Endothelial cell of umbilical vein (primary cell): ENCODE measurements at places on chromosomes 13 and 19. TPM values are rescaled to one million over a fixed set of nuclear protein-coding genes. Genes with fewer than 3 reads are reported as not detected.

DNA sequence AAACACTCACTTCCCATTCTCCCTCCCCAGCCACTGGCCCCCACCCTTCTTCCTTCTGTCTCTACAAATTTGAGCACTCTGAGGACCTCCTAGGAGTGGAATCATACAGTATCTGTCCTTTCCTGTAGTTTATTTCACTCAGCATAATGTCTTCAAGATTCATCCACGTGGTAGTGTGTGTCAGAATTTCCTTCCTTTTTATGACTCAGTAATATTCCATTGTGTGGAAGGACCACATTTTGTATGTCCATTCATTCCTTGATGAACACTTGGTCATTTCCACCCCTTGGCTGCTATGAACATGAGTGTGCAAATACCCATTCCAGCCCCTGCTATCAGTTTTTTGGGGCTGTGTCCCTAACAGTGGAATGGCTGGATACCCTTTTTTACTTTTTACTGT lies 9.8 kb downstream of the KLF2 start:
- H3K27me3 ChIP-seq: no peaks in the 10 kb centered on the region
- DNase-seq: peak; percentile 53
- peak overlapping the region; percentile 43 for H3K27ac ChIP-seq

- H3K4me3 ChIP-seq: no peak overlapping the region
- H3K36me3 ChIP-seq: no peaks in the 10 kb centered on the region
- H3K27me3 ChIP-seq: no peaks in the 10 kb centered on the region
- H3K4me1 ChIP-seq: peaks cover 12% of the 10 kb centered on the region
These were observed 66.3 kb downstream of the SPRY2 start for GRCh38 chr13:80274643-80275042.

GRCh38 chr19:5997371-5997770 lies 19.4 kb upstream of the RANBP3 start:
- H3K4me3 ChIP-seq: no peak overlapping the region
- H3K36me3 ChIP-seq: peaks cover under 1% of the 10 kb centered on the region
- no peak for DNase-seq

GRCh38 chr19:4707956-4708650 lies 15.5 kb downstream of the DPP9 start:
- no peak overlapping the region for H3K4me3 ChIP-seq
- DNase-seq: no peak
- no peaks in the 10 kb centered on the region for H3K27me3 ChIP-seq
- peaks cover 6% of the 10 kb centered on the region for H3K4me1 ChIP-seq

DNA sequence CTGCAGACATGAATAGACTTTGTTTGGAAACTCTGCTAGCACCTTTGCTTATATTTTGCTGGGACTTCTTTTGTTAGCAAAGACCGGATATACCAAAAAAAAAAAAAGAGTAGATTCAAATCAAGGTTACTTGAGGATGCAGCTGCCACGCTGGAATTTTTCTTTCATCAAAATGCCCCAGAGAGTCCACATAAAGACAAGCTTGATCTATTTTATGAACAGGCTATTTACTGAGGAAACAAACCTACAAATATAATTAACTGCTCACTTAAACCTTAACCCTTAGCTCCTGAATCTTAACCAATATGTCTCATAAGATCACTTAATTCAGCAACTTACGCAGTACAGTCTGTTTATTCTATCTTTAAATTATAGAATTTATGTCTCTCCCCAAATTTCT lies 27.1 kb upstream of the DOCK9 start:
- H3K27me3 ChIP-seq: no peaks in the 10 kb centered on the region
- H3K27ac ChIP-seq: peak overlapping the region; percentile 30
- peak; percentile 75 for DNase-seq
- no peak overlapping the region for H3K4me3 ChIP-seq

GRCh38 chr13:50916701-50917184 lies 7.2 kb downstream of the RNASEH2B start:
- DNase-seq: peak; percentile 13
- no peak overlapping the region for H3K4me3 ChIP-seq
- no peaks in the 10 kb centered on the region for H3K27me3 ChIP-seq
- H3K27ac ChIP-seq: no peak overlapping the region
- peaks cover 12% of the 10 kb centered on the region for H3K4me1 ChIP-seq
- no peaks in the 10 kb centered on the region for H3K36me3 ChIP-seq

GRCh38 chr13:52712385-52712784 lies 27.2 kb downstream of the CNMD start:
- H3K4me1 ChIP-seq: no peaks in the 10 kb centered on the region
- no peak overlapping the region for H3K27ac ChIP-seq
- no peak for DNase-seq
- H3K4me3 ChIP-seq: no peak overlapping the region
- H3K36me3 ChIP-seq: no peaks in the 10 kb centered on the region
- peaks cover 3% of the 10 kb centered on the region for H3K27me3 ChIP-seq

DNA sequence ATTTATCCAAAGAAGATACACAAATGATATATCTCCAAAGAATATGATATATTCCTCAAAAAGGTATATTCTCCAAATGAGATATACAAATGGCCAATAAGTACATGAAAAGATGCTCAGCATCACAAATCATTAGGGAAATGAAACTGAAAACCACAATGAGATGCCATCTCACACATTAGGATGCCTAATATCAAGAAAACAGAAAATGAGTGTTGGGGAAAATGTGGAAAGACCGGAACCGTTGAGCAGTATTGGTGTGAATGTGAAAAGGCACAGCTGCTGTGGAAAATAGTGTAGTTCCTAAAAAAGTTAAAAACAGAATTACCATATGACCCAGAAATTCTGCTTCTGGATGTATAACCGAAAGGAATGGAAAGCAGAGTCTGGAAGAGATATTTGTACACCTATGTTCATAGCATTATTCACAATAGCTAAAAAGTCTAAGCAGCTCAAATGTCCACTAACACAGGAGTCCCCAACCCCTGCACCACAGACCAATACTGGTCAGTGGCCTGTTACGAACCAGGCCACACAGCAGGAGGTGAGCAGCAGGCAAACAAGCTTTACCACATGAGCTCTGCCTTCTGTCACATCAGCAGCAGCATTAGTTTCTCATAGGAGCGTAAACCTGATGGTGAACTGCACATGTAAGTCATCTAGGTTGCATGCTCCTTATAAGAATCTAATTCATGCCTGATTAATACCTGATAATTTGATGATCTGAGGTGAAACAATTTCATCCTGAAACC lies 291.9 kb downstream of the PCDH20 start:
- no peaks in the 10 kb centered on the region for H3K4me1 ChIP-seq
- no peak overlapping the region for H3K4me3 ChIP-seq
- no peaks in the 10 kb centered on the region for H3K27me3 ChIP-seq
- H3K36me3 ChIP-seq: no peaks in the 10 kb centered on the region

DNA sequence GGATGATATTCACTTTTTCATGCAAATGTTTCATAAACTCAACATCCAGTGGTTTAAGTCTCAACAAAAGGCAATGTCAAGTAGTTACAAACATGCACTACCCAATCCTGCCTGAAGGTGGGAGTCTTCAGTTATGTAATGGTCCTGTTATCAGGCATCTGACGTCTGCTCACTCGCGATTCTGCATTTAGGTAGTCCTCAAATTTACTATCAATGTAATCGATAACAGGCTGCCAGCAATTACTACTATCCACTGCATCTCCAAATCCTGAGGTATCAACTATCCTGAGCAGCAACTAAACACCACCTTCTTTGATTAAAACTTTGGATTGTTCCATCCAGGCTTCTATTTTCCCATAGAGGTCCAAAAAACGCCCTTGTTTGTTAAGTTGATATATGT lies 51.2 kb downstream of the NLRP12 start:
- H3K4me1 ChIP-seq: no peaks in the 10 kb centered on the region
- no peak overlapping the region for H3K4me3 ChIP-seq
- H3K27ac ChIP-seq: no peak overlapping the region
- peak; percentile 66 for DNase-seq

GRCh38 chr19:29517412-29517811 lies 8.4 kb upstream of the VSTM2B start:
- H3K4me1 ChIP-seq: no peaks in the 10 kb centered on the region
- no peak overlapping the region for H3K4me3 ChIP-seq
- no peaks in the 10 kb centered on the region for H3K36me3 ChIP-seq
- H3K27ac ChIP-seq: no peak overlapping the region
- H3K27me3 ChIP-seq: no peaks in the 10 kb centered on the region

- H3K27me3 ChIP-seq: no peaks in the 10 kb centered on the region
- H3K27ac ChIP-seq: peak overlapping the region; percentile 32
- H3K36me3 ChIP-seq: no peaks in the 10 kb centered on the region
- H3K4me3 ChIP-seq: no peak overlapping the region
- peaks cover 8% of the 10 kb centered on the region for H3K4me1 ChIP-seq
These were observed 222.1 kb downstream of the DNAJC15 start for GRCh38 chr13:43245374-43245964.

DNA sequence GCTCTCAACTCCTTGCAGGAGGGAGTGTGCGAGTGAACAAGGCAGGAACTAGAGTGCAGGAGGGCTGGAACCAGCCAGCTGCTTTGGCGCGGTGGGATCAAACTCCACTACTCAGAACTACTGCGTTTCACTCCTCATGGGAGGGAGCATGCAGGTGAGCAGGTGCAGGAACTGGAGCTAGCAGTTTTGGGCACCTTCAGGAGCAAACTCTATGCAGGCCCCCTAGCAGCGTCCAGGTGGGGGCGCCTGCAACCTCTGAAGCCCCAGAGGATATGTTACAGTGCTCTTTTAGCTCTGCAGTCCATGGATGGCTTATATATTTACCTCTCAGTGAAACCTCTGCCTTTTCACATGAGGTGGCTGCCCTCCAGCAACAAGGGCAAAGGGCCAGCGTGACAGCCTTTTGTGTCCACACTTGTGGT lies 1303.4 kb downstream of the PCDH9 start:
- no peaks in the 10 kb centered on the region for H3K36me3 ChIP-seq
- H3K4me1 ChIP-seq: peaks cover 3% of the 10 kb centered on the region
- no peaks in the 10 kb centered on the region for H3K27me3 ChIP-seq
- H3K27ac ChIP-seq: no peak overlapping the region

DNA sequence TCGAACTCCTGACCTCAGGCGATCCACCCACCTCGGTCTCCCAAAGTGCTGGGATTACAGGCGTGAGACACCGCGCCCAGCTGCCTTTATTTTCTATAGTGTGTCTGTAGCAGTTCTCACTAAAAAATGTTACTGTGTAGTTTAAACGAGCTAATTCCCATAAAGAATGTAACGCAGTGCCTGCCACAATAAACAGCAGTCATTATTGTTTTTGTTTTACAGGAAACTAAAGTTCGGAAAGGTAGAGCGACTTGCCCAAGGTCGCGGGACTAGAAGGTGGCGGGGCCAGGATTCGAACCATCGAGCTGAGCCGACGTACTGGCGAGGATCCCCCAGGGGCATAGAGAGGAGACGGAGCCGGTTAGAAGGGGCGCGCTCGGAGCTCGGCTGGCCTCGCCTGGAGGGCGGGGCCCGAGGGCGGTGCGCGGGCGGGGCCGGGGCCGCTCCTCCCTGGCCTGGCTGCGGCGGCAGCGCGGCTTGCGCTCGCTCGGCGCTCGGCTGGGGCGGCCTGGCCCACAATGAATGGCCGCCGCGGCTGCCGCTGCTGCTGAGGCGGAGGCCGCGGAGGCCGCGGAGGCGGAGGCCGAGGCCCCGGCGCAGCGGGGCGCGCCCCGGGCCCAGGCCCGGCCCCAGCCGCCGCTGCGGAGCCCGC lies at the start of gene NACC1:
Gene NACC1, plus strand, starts transcription at position 493 of the 652 bp plus-strand sequence. CDS start 16,944 bp downstream, outside the sequence.
- peak within 1 kb of the TSS; percentile 57 for H3K27ac ChIP-seq
- H3K36me3 ChIP-seq: peaks cover 5% of the 10 kb centered on the region
- no peaks in the 10 kb centered on the region for H3K27me3 ChIP-seq
- peaks cover 13% of the 10 kb centered on the region for H3K4me1 ChIP-seq
- peak within 1 kb of the TSS; percentile 99 for H3K4me3 ChIP-seq
- peak; percentile 87 for DNase-seq

DNA sequence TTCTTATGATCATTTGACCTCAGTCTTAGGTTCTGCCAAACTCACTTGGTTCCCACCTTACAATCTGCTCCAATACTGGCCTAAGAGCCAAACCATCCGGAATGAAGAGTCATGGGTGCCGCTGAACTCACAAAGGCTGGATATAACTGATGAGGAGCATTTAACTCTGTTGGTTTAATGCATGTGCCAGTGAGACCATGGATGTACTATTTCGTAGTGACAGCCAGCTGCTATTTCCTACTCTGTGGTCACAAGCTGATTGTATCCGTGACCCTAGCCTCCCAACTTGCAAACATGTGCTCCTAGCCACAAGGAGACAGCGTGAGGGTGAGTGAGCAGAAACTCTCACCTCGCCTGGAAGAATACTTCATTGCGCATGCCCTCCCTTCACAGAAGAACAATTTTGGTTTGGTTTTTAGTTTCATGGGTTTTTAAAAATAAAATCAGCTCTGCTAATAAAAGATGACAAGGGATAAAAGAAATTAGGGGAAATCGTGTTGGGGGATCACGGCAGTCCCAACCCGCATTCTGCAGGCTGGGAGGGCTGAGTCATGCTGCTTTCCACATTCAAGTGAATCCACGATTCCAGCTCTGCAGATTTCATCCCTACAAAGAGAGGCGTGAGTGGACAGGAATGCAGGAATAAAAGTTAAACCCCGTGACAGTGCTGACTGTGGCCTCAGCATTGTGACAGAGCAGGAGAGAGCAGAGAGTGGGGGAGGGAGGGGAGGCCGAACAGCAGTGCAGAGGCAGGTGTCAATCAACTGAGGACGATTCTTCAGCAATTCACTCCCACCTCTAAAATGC lies 66.8 kb upstream of the RAP2A start:
- no peak overlapping the region for H3K27ac ChIP-seq
- peaks cover 20% of the 10 kb centered on the region for H3K36me3 ChIP-seq
- DNase-seq: no peak
- no peak overlapping the region for H3K4me3 ChIP-seq
- H3K4me1 ChIP-seq: peaks cover 6% of the 10 kb centered on the region

DNA sequence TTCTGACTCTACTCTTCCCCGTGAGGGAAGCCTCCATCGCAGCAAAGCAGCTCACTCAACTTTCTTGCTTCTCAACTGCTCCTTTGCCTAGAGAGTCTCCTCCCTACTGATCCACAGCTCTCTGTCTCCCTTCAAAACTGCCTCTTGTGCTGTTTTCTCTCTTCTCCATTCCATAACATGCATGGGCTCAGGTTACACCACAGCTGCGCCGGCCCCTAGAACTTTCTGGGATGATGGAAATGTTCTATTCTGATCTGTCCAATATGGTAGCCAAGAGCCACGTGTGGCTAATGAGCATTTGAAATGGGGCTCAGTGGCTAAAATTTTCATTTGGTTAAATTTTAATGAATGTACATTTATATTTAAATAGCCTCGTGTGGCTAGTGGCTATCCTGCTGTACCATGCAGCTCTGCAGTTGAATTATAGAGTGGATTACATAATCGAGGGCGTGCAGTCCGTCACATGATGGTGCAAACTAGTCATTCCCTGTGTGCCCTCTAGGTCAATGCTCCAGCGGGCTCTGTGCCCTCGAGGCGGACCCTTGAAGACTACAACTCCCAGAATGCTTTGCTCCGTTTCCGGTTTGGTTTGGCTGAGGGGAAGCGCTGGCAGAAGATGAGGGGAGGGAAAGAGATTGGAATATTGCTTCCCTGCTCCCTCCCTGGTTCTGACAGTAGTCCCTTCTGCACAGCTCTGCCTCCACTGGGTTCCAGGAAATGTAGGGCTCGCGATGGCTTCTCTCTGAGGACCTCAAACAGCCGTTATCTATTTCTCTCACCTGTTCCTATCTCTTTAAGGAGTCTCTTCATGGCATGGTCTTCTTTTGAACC lies 109.8 kb downstream of the CACNA1A start:
- H3K4me1 ChIP-seq: peaks cover 18% of the 10 kb centered on the region
- peak; percentile 40 for DNase-seq
- H3K27ac ChIP-seq: no peak overlapping the region
- H3K4me3 ChIP-seq: no peak overlapping the region
- H3K27me3 ChIP-seq: no peaks in the 10 kb centered on the region

Gene RDH8
- not detected in 2 replicates for total RNA-seq

Gene ZNF432
- total RNA-seq: 8.9 and 10.9 TPM in 2 replicates

Gene LILRB3
- not detected in 2 replicates for total RNA-seq

Gene ZNF208
- total RNA-seq: not detected in 2 replicates

Gene ZNF570
- 3.9 and 5.0 TPM in 2 replicates for total RNA-seq

Gene ADAT3
- 8.0 and 11.7 TPM in 2 replicates for total RNA-seq

Gene OR7D2
- not detected in 2 replicates for total RNA-seq

Gene ZNF30
- 3.6 and 4.7 TPM in 2 replicates for total RNA-seq
